ENCODE measurements at places on chromosomes 2 and 18. TPM values are rescaled to one million over a fixed set of nuclear protein-coding genes. Genes with fewer than 3 reads are reported as not detected.

NT5C1B gene
- total RNA-seq, result not detected

- peaks cover 4% of the 10 kb centered on the region for H3K4me1 ChIP-seq
- H3K27me3 ChIP-seq, result no peaks in the 10 kb centered on the region
- DNase-seq, result no peak
- no peaks in the 10 kb centered on the region for H3K36me3 ChIP-seq
- H3K4me3 ChIP-seq, result no peak overlapping the region
- no peak overlapping the region for H3K27ac ChIP-seq
Measured at GRCh38 chr2:28435241-28435640, 42.6 kb downstream of the FOSL2 start.

LIMS2 gene
- 148 TPM for total RNA-seq

DNA sequence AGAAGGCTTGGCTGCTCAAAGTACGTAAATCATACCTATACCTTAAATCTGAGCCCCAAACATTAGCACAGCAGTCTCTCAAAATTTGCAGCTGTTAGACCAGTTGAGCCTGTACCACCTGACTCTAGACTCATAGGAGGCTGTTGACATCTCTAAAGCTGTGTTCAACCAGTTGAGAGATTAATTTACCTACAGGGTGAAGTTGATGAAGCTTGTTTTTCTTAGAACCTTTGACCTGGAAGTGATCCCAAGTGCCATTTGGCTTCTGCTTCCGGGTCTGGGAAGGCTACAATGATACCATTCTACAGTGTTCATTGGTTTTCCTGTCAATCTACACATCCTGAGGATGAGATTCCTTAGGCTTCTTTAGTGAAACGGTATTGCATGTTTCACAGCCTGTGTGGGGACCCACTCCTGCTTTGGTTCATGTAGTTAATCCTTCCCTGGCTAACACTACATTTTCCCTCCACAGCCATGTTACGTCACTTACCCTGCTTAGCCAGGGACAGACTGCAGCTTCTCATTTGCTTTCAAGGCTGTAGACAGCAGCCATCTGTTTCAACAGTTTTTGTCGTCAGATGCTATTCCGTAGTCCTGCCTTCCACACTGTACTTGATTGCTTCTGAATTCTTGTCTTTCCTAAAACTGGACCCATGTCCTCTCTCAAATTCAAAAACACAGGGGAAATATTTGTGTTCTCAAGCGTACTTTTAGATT is 4.7 kb upstream of the IL1RL2 start:
- peaks cover 7% of the 10 kb centered on the region for H3K4me1 ChIP-seq
- H3K27me3 ChIP-seq, result no peaks in the 10 kb centered on the region
- H3K27ac ChIP-seq, result no peak overlapping the region
- H3K36me3 ChIP-seq, result peaks cover 19% of the 10 kb centered on the region
- DNase-seq, result no peak

DNA sequence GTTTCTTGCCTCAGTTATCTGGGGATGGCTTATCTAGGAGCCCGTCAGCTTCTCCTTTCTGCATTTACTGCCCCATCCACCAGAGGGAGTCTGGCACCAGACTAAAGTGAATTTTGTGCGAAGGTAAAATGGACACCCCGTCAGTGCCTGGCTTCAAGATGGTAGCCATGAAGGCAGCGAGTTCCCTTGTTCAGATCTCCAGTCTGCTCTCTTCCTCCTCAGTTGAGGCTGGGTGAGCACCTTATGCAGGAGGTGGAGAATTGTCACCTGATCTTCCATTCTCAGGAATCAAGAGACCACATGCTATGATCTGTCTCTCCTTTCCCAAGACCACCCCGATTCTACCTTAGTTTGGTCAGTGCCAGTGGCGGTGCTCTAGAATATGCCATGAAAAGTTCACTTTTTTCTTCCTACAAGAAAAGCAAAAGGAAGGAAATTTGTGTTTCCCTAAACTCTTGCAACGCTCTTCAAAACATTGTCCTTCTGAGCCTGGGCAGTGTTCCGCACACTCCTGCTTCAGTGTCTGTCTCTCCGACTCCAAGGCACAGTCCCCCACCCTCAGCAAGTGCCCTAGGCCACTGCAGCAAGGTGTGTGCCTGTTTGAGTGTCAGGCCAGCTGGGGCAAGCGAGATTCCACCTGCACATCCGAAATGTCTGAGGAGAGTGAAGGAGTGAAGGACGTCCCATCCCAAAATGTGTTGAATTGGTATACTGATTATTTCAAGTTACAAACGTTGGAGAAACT is 168.6 kb downstream of the SS18 start:
- no peaks in the 10 kb centered on the region for H3K27me3 ChIP-seq
- no peaks in the 10 kb centered on the region for H3K36me3 ChIP-seq
- no peak overlapping the region for H3K4me3 ChIP-seq
- no peak overlapping the region for H3K27ac ChIP-seq
- DNase-seq, result no peak

GRCh38 chr2:171383134-171383533 is 50.7 kb downstream of the METTL8 start:
- no peak overlapping the region for H3K4me3 ChIP-seq
- no peak overlapping the region for H3K27ac ChIP-seq
- H3K4me1 ChIP-seq, result no peaks in the 10 kb centered on the region
- no peaks in the 10 kb centered on the region for H3K36me3 ChIP-seq
- no peaks in the 10 kb centered on the region for H3K27me3 ChIP-seq
- DNase-seq, result no peak

DNA sequence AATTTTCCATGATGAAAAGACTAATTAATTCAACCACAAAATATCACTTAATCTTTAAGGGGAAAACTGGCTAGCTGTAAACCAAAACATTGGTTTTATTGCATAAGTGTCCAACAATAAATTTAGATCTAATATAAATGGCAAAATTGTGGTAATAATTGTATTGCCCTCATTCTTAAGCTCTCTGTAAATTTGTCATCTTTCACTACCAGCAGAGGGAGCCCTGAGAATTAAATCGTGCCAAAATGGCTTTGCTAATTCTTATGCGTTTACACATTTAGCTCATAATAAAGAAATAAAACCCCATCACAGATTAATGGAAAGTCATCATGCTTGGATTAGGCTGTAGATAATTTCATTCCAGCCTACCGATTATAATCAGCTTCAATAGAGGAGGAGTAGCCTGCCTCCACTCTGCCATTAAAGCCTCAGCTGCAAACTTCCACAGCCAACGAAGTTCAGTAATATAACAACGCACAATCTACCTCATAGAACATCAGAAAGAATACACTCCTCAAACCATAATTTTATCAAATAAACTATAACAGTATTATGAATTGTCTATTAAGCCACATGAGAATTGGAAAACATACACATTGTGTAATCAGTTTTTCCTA is 70.0 kb upstream of the ATP5MC3 start:
- no peak overlapping the region for H3K4me3 ChIP-seq
- no peaks in the 10 kb centered on the region for H3K4me1 ChIP-seq
- H3K27me3 ChIP-seq, result no peaks in the 10 kb centered on the region
- DNase-seq, result no peak
- H3K36me3 ChIP-seq, result no peaks in the 10 kb centered on the region

GRCh38 chr18:9951022-9951859 is 37.4 kb downstream of the VAPA start:
- DNase-seq, result no peak
- H3K27ac ChIP-seq, result no peak overlapping the region
- no peaks in the 10 kb centered on the region for H3K27me3 ChIP-seq
- no peak overlapping the region for H3K4me3 ChIP-seq

DNA sequence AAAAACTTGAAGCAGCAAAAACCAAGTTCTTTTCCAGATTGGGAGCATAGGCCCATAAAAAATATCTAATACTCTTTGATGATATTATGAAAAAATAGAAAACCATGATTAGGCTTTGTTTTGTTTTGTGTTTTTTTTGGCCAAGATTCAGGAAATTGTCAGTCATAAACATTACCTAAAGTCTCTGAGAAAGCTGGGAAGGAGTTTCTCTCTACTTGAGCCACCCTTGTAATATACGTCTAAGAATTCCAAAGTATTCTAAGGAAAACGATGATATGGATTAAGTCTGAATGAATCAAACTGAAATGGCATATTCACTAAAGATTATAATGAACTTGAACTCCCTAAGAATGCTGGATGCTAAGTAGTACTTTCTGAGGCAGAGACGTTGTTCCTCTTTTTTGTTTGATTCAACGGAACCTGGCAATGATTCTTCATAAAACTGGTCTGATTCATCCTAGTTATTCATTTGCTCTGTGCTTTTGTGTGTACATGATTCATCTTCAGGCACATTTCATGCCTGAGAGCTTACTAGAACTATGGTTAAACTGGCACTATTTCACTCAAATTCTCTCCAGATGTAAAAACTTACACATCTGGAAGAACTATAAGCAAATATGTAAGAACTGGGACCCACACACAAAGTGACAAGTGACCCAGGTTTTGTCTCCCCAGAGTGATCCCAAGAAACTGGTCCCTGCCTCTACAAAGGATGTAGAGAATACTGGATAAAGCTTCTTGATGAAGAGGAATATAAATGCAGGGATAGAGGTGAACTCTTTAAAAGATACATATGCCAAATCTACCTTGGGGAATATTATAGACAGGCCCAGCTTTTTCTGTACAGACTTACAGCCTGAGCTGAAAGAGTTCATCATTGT is 159.7 kb downstream of the DOCK10 start:
- H3K27me3 ChIP-seq, result no peaks in the 10 kb centered on the region
- no peak overlapping the region for H3K27ac ChIP-seq
- DNase-seq, result no peak
- H3K4me3 ChIP-seq, result no peak overlapping the region

CMPK2 gene
- total RNA-seq, result 43.3 TPM

PPIG gene
- 51.7 TPM for total RNA-seq

REG3A gene
- not detected for total RNA-seq

Measured in lower lobe of right lung (tissue), 2 donors.